ENCODE measurements at places on chromosomes 5 and 9.

GRCh38 chr9:703392-703791 lies 138.1 kb upstream of the DMRT1 start:
- no peak for DNase-seq

DNA sequence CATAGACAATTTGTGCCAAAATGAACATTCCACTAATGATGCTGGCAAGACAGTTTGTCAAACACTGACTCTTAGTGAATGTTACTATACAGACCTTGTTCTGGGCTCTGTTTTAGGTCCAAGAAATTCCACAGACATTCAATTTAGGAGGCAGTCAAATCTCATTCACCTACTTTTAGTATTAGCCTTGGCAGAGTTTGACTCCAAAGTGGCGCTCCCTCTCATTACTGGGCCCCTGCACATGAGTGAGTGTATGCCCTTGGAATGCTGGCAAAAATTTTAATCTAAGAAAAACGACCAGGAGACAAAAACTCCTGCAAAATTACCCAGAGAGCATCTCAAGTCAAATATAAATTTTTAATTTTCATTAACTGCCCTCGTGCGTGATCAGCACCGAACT lies 94.9 kb upstream of the SLC27A6 start:
- no peak for DNase-seq

DNA sequence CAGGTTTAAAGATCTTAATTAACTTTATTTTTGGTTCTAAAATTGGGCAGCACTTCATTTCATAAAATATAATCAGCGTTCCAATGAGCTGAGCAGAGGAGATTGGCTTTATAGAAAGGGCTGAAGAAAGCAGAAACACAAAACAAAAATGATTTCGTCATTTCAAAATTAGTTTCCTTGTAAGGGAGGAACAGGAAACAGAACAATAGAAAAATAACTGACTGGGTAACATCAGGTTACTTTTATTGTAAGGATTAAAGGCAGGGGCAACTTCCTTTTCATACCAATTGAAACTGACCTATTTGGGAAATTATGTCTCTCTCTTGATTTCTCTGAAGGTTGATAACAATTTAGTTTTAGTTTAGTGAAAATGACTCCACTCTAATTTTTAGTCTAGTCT lies 157.1 kb downstream of the ATP10B start:
- no peak for DNase-seq

GRCh38 chr9:36431078-36431477 lies 31.0 kb upstream of the RNF38 start:
- DNase-seq, result no peak

GRCh38 chr9:79280691-79281090 lies 291.1 kb upstream of the TLE4 start:
- no peak for DNase-seq

DNA sequence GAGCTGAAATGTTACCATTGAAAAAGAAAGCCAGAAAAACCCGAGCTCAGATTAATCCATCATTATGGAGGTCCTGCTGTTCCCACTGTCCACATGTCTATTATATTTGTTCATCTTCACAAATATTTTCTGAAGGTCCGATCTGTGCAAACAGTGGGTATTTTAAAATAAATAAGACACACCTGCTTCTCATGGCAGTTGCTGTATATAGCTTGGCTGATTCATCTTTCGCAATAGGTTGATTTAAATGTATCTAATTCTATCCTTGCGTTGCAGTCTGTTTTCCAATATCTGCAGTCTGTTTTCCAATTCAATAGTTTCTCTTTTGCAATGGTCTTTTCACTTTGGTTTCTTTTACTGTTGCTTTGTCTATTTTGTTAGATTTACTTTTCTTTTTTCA lies 87.4 kb upstream of the PCA3 start:
- DNase-seq, result no peak

DNA sequence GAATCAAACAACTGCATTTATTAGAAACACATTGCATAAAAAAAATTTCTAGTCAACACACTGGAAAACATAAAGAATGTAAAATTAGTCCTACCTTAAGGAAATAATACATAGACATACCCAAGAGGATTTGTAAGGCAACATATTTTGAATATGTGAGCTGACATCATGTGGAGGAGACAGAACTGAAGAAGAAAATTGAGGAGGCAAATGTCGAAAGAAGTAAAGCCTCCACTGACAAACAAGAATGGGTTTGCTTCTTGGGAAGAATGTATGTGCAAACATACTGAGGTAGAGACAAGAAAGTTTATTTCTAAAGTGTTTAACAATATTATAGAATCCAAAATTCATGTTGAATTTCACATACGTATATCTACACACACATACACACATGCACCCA lies 363.0 kb upstream of the PDE4D start:
- DNase-seq, result no peak

- no peak for DNase-seq
These were observed 2.0 kb downstream of the PCDHA4 start for GRCh38 chr5:140808889-140809291.

DNA sequence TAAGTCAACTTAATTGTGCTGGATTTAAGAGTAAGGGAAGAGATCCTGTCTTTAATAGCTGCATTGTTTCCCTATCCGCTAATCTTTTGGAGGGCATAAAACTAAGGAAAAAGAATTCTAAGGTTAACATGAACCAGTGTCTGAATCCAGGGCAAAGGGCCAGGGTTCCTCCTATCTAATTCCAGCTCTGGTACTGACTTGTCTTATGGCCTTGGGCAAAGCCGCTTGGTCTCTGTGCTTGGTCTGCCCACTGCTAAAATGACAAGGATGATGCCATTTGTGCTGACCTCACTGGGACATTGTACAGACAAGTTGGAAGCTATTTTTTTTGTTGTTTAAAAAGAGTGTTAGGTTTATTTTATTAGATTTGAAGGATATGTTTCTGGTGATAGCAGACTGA lies 334.7 kb upstream of the PIK3R1 start:
- DNase-seq, result no peak

DNA sequence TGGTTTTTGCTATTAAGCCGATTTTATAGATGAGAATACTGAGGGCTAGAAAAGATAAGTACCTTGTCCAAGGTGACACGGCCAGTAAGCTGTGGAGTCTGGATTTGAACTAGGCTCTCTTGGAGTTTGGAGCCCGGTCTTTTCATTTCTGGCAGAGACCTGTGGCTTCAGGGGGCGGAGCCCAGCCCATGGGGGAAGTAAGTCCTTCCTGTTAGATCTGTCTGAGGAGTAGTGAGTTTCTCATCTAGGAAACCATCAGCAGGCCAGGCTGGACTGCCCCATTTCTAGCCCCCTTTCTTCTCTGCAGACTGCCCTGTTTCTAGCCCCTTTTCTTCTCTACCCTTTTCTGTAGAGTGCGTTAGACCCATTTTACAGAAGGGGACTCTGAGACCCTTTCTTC lies 521 bp upstream of the PTGS1 start:
- DNase-seq, result no peak

DNA sequence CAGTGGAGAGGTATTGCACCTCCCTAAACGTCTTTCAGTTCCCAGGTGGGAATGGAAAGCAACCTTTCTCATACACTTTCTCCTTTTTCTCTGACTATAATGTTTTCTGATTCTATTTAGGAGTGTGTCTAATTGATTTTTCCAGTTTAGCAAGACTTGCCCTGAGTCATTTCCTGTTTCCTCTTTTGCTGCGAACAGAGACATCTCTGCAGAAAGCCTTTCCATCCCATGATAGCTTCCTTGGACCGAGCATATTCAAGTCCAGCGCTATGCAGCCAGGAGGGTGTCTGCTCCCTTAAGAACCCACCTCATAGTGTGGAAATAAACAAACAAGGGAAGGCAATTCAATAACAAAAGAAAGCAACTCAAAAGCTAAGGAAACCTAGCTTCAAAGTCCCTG lies 60.0 kb upstream of the CDH6 start:
- DNase-seq, result no peak

DNA sequence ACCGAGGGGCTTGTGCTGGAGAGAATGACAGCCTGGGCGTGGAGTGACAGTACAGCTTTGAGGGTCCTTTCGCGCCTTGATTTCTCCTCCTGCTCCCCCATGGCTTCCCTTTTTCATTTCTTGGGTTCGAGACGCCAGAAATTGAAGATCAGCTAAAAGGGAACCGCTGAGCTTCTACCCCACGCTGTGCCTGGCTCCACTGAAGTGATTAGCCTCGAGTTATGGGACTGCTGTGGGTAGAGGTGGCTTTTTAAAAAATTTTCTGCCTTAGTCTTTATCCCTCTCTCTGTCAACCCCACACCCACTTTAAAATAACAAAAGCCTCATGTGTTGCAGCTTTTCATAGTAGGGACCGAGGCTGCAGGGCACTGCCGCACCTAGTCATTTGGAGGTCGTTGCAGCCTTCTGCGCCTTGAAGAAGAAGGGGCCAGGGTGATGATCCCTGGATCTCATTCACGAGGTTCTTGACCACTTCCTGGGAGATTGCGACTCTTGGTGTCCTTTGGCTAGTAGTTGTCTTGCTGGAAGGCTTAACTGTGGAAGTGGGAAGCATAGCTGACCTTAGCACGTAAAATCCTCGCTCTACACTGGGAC lies 603 bp downstream of the PPIP5K2 start:
- no peak for DNase-seq

- no peak for DNase-seq
These were observed 105.2 kb downstream of the RASEF start for GRCh38 chr9:82957529-82958379.

DNA sequence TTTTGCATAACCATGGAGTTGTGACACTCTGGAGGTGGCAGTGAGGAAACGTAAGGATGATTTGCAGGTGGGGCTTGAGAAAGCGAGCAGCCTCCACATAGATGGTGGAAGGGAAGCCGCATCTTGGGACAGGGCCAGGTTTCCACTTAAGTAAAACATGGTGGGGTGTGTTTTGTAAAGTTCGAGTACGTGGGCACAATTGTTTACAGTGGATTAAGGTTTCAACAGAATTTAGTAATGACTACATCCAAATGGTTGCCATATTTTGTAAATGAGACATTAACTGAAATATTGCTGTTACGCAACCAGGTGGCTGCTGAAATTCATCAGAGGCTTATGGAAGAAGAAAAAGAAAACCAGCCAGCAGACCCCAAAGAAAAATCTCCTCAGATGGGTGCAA lies 85.4 kb upstream of the IL7R start:
- DNase-seq, result no peak

DNA sequence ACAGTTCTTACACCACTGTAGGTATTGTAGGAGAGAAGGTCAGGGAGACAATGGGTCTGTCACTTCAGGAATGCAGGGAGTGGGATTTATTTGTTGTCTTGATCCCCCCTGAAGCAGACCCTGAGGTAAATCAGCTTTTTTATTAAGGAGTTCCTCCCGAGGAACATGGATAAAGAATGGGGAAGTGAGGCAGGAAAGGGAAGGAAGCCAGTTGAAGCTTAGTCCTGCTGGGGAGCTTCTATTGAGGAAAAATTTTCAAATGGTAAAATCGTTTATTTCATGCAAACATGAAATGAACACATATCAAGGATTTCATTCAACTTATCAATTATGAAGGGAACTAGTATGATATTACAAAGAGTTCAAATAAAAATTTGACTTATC lies 318.6 kb upstream of the PIK3R1 start:
- DNase-seq, result no peak

DNA sequence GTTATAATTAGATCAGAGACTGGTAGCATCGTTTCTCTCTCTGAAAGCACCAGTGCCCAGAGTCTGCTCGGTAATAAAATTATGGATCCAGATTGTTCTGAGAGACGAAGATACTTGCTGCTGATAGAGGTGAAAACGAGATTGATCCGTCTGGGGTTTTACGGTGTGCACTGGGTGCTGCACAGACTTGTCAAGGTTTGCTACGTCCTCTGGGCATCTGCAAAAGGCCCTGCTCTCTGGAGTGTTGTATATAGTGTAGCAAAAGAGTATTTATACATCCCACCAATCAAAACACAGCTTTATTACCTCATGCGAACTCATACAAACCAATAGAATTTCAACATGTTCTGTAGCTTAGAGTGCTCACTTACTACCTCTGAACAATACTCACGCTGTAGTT lies 219.3 kb downstream of the PBX3 start:
- DNase-seq, result no peak

DNA sequence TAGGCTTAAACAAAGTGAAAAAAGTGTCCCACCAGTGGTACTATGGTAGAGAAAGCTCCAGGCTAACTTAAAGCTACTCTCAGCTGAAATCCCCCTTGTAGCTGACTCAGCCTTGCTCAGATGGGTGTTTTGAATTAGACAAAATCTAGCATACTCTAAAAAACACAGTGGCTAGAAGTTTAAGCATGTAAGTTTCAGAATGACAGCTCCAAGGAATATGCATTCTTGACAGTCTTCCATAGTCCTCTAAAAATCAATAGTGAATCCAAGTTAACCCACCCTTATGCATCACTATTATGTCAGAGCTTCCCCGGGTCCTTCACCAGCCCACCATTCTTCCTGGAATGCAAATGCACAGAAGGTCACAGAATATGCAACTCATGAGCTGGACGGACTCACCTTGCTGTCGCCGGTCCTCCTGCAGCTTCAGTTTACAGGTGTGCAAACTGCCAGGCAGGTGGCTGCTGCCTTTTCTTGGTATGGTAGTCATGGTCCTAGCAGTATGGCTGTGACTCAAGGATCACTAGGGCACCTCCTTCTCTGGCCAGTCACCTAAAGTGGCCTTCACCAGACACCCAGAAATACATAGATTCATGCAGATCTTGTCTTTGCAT lies 668 bp downstream of the RANBP3L start:
- DNase-seq, result no peak

GRCh38 chr5:74310997-74311930 lies 329.3 kb downstream of the ENC1 start:
- DNase-seq, result no peak

DNA sequence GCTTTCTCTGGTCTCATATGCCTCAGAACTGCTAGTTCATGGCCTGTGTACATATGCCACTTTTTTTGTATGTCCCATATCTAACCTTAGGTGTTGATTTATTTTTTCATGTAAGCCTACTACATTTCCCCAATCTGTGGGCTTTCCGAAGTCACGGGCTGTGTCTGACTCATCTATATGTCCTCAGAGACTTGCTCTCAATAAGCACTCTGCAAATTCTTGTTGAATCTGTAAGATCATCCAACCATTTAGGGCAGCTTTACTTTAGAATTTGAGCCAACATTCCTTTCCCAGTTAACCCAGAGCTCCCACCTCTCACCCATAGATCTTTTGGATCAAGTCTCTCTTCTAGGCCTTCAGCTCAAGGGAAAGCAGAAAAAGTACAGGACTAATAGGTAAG lies 263.4 kb downstream of the SEC61B start:
- no peak for DNase-seq

DNA sequence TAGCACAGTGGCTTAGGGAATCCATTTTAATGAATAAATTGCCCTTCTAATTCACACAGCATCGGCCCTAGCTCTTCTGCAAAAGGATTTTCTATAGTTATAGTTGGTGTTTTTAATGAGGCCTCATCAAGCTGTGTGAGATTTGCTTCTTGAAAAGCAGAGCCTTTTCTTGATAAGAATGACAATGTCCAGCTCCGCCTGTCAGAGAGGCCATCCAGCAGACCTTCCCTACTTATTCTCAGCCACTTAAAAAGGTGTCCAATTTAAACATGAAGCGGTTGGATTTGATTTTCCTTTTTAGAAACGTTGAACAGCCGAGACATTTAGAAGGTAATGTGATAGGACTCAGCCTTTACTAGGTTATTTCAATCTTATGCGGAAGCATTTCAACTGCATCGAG lies 134.4 kb downstream of the ZNF608 start:
- no peak for DNase-seq

GRCh38 chr5:170220191-170220590 lies 12.6 kb upstream of the C5orf58 start:
- DNase-seq, result no peak

- no peak for DNase-seq
These were observed 97.6 kb upstream of the LHFPL2 start for GRCh38 chr5:78746021-78746770.
